ENCODE measurements at places on chromosomes 5 and 9.
A peak's percentile ranks its signal among the peaks of the same experiment; 100 is the strongest.

- no peak for DNase-seq
Observed at GRCh38 chr5:112711436-112711835, 26.2 kb upstream of the APC start.

- no peak for DNase-seq
Observed at GRCh38 chr5:87777877-87778276, 365.1 kb upstream of the CCNH start.

DNA sequence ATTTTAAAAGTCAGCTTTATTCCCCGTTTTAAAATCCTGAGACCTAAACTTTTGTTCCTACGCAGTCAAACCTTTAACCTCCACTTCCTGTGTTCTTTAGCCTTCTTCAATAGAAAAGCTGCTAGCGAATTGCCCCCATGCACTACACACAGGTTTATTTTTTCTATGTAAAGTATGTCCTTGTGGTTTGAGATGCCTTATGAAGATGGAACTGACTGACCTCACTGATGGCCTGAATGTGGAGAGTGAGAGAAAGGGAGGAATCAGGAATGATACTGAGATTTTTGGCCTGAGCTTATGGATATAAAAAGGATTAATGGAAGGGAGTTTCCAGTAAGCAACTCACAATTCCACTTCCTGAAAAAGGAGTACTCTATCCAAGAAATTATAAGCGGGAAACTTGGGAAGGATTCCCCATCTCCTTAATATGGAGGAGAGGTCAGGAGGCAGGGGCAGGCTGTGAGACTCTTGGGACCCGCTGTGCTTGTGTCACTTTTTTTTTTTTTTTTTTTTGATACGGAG lies 89.5 kb downstream of the UGCG start:
- DNase-seq: no peak

GRCh38 chr5:22560147-22560546 lies 293.0 kb downstream of the CDH12 start:
- DNase-seq: no peak

- DNase-seq: no peak
Observed at GRCh38 chr9:91187965-91188344, 173.8 kb downstream of the AUH start.

DNA sequence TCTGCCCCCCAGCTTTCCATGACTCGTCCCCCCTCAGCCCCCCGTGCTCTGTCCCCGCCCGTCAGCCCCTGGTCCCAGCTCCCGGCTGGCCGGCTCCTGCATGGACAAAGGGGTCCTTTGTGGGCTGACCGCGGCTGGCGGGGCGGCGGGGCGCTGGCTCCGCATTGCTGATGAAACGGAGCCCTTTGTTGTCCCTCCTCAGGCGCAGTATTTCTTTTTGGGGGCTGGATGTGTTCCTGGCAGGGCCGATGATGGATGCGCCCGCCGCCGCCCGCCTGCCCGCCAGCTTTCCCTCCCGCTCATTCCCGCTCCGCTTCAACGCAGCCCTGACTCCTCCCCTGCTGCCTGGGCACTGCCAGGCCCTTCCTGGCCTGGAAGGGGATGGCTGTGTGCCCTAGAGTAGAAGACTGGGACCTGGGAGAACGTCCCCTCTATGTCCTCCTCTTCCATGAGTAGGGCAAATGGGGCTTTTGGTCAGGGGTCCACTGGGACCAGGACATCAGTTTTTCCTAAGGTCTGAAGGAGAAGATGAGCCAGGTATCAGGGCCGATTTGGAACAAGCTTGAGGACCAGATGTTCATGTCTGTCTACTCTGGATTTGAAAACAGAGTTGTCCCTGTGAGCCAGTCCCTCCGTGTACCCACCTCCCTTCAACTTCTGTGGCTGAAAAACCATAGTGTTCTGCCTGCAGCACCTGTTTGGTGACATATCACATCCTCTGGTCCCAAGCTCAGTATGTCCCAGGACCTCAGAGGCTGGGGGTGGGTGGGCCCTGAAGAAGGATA lies 29.0 kb downstream of the CXXC5 start:
- DNase-seq: peak; percentile 88

GRCh38 chr9:8070779-8071444 lies 271.3 kb upstream of the DMAC1 start:
- no peak for DNase-seq

DNA sequence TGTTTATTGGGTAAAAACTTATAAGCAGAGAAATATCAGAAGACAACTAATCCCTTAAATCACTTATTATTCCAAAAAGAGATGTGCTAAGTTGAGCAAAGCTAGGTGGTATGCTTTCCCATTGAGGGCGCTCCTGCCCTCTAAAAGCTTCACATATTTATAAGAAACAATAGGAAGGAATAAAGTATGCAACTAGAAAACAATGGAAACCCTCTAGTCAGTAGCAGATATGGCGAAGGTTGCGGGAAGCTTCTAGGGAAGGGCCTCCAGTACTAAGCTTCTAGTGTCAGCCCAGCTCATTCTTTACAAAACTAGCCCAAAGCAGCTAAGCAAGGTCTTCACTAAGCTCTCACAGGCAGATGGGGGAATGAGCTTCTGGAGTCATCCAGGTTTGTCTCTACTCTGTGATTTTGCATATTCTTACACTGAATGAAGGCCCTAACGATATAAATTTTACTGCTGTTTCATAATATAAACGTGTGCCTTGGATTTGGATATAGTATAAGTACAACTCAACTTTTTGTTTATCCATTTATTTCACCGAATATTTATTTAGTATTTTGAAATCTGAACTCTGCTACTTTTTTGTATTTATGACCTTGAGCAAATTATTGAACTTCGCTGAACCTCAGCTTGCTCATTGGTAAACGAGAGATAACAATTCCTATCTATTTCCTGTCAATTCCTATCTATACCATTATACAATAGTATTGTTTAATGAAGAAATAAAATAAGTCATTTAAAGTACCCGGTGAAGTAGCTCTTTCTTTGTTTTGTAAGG lies 571.4 kb downstream of the ELAVL2 start:
- no peak for DNase-seq

- no peak for DNase-seq
Observed at GRCh38 chr9:34139477-34140146, 13.1 kb upstream of the DCAF12 start.

- DNase-seq: no peak
Observed at GRCh38 chr5:143228597-143229293, 174.7 kb downstream of the NR3C1 start.
